Activated T-cell treated with anti-CD3 and anti-CD28 coated beads, Interleukin-2, amount 50 U/mL, for 4 hours (primary cell): ENCODE measurements at places on chromosomes 3 and 15.

DNA sequence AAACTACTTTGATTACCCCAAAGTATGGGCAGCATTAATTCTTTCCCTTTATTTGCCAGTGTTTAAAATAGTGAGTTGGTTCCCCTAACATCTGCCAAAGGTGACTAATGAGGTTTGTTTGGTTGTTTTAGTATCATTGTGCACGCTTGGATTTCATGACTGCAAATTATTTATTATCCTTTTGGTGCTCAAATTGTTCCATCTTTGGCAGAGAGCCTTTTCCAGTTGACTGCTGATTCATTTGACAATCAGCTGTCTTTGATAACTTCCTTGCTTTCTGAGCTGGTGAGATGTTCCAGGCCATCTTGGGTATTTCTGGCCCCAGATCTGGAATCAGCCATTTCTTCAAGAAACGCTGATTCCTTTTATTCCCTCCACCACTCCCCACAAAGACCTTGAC, 8.9 kb downstream of the DLEC1 start:
- no peak for DNase-seq

GRCh38 chr15:61118885-61119284, 110.2 kb downstream of the RORA start:
- no peak for DNase-seq

DNA sequence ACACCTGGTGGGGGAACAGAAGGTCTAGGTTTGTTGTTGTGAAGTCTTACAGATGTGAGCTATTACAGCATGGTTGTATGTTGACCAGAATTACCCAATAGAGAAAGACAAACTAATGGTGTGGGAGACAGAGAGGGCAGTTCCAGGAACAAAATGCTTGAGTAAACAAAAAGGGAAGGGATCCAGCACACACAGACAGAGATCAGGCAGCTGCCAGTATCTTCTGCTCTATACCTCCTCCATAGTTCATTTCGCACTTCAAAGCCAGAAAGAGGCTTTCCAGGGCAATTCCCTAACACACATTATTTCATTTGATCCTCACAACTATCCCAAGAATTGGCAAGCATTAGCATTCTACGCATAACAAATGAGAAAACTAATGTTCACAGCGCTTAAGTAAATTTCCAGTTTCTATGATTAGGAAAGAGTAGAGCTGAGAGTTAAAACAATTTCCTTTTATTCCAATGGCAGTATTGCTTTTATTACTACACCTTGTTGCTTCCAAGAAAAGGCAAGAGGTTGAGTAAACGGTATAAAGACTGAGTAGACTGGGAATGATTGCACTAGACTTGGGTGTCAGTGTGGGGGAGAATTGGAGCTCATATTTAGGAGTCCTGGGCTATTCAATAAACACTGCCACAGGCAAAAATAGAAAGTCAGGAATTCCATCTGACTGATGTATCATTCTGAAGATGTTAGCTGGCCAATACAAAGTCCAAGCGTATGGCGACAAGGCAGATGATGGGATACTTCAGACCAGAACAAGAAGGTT, 39.7 kb upstream of the ZNF280D start:
- DNase-seq: no peak

GRCh38 chr3:14434126-14434497, 31.7 kb downstream of the SLC6A6 start:
- no peak for DNase-seq

- no peak for DNase-seq
Observed at GRCh38 chr3:175404621-175405020, 545.5 kb downstream of the NAALADL2 start.

DNA sequence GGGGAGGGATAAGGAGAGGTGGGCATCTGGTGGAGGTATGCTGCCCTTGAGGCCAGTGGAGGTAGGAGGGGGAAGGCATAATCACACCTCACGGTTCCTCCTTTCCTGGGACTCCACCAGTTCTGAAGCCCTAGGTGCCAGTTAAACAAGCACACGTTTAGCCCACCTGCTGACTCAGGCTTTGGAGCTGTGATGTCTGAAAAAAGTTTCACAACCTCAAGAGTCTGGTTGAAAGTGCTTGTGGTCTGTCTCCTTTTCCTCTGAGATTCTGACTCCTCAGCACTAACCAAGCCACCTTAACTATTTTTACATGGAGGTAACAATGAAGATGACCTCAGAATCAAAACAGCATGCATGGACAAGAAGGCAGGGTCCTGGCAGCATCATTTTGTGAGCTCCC, 23.0 kb downstream of the HPS3 start:
- DNase-seq: no peak

DNA sequence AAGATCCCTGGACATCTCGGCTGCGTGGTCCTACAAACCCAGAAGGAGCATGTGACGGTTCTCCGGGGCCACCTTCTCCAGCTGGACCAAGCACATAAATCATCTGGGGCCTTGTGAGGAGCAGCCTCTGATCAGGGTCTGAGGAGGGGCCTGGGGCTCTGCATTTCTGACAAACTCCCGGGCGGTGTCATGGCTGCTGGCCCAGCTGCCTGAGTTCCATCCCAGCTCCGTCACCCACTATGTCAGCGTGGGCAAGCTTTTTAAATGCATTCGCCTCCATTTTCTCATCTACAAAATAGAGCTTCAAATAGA, 126.3 kb upstream of the MEF2A start:
- DNase-seq: no peak

DNA sequence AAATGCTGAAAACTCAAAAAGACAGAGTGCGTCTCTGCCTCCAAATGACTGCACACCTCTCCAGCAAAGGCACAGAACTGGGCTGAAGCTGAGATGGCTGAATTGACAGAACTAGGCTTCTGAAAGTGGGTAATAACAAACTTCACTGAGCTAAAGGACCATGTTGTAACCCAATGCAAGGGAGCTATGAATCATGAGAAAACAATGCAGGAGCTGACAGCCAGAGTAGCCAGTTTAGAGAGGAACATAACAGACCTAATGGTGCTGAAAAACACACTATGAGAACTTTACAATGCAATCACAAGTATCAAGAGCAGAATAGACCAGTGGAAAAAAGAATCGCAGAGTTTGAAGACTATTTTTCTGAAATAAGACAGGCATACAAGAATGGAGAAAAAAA, 10.1 kb upstream of the AVEN start:
- no peak for DNase-seq
